ENCODE measurements at places on chromosomes 5 and 9. TPM values are rescaled to one million over a fixed set of nuclear protein-coding genes. Genes with fewer than 3 reads are reported as not detected.

Gene GSN
- 253 TPM for total RNA-seq

Gene MLLT3
- total RNA-seq, result 19.8 TPM

Gene ADGRD2
- not detected for total RNA-seq

Gene UNC13B
- 10.1 TPM for total RNA-seq

Gene UQCRQ
- 92.0 TPM for total RNA-seq

Gene PRUNE2
- total RNA-seq, result 122 TPM

Gene TEX48
- total RNA-seq, result not detected

Gene DMRT3
- not detected for total RNA-seq

Data from fibroblast of the aortic adventitia (primary cell).